Activated CD4-positive, alpha-beta T cell treated with anti-CD3 and anti-CD28 coated beads for 4 hours (primary cell): ENCODE measurements at places on chromosomes 13 and 19.

GRCh38 chr13:113448545-113448884 lies 4.8 kb downstream of the ADPRHL1 start:
- no peak for DNase-seq

GRCh38 chr13:50722440-50723125 lies 120.9 kb downstream of the DLEU7 start:
- no peak for DNase-seq

- no peak for DNase-seq
These were observed 195.8 kb downstream of the FOXO1 start for GRCh38 chr13:40470660-40471059.

GRCh38 chr13:109205315-109205714 lies 575.9 kb downstream of the MYO16 start:
- DNase-seq: no peak

GRCh38 chr19:1648920-1649541 lies 3.4 kb downstream of the TCF3 start:
- DNase-seq: no peak

GRCh38 chr13:93284064-93284463 lies 57.5 kb downstream of the GPC6 start:
- DNase-seq: no peak
